ENCODE measurements at places on chromosomes 12 and 14.
A peak's percentile ranks its signal among the peaks of the same experiment; 100 is the strongest.

DNA sequence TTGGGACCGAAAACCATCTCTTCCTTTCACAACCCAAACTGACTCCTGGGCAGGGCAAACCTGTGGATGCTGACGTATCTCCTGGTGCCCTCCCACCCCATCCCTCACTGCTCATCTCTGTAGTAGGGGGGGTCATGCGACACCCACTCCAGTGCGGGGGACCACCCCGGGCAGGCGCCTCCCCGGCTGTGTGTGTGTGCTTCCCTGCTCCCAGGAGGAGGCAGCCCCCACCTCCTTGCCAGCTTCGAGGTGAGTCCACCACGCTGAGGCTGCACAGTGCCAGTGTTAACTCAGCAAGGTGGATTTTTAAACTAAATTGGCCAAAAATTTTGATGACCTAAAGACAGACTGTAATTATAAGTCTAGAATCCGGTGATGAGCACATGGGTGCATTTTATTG lies 46.2 kb upstream of the BEGAIN start:
- no peak for DNase-seq

GRCh38 chr12:117067638-117068037 lies 31.6 kb downstream of the TESC start:
- DNase-seq = no peak

DNA sequence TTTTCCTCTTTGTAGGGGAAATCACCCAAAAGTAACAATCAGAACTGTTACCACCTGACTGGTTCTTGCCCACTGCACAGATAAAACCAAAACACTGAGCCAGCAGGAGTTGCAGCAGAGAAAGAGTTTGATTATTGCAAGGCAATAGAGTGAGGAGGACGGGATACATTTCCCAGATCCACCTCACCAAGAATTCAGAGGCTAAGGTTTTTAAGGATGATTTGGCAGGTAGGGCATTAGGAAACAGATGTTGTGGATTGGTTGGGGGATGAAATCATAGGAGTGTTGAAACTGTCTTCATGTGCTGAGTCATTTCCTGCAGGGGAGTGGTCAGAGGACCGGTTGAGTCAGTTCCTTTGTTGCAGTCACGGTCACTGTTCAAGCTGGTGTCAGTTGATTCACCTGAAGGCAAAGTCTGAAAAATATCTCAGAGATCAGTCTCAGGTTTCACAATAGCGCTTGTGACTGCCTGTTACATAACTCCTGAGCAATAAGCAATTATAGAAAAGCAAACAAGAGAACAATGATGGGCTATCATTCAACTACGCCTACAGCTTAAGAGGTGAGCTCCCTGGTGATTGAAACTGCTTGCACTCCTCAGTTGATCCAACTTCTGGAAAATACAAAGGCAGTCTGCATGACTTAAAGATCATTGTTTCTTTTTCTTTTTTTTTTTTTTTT lies 20.3 kb upstream of the AMN1 start:
- DNase-seq = peak; percentile 75

DNA sequence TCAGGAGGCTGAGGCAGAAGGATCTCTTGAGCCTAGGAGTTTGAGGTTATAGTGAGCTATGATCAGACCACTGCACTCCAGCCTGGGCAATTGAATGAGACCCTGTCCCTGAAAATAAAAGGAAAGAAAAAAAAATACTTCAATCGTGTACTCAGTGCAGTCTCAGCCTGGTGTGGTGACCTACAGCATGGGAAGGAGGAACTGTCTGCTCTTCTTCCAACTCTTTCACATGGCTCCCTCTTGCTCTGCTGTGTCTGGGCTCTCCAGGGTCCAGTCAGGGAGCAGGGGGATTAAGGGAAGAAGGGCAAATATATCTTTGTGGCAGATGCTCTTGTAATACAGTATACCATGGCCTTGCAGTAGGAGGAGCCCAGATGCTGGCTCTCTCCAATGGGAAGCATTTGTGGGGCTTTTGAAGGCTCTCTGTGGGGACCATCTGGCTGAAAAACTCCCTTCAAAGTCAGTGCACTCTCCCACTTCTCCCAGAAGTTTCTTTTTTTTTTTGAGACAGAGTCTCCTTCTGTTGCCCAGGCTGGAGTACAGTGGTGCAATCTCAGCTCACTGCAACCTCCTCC lies 76.6 kb upstream of the TMPO start:
- no peak for DNase-seq

DNA sequence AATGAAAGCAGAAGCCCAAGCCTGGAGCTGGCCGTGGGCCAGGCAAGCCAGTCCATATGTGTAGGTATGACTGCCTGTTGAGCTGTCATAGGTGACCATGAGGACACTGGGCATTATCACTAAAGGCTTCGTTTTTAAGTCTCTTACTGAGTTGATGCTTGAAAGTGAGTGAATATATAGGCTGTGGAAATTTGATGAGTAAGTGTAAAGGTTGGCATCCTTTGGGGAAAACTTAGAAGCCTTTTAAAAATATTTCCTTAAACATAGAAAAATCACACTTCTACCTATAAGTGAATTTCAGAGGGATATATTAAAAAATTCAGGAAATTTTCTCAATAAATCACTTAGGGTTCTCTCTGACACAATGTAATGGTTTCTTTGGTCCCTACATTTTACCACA lies 396.5 kb downstream of the FOXG1 start:
- no peak for DNase-seq

- no peak for DNase-seq
Measured at GRCh38 chr12:25550186-25550585, 2.9 kb downstream of the LMNTD1 start.

- no peak for DNase-seq
Measured at GRCh38 chr14:76726551-76726970, 34.7 kb upstream of the VASH1 start.

DNA sequence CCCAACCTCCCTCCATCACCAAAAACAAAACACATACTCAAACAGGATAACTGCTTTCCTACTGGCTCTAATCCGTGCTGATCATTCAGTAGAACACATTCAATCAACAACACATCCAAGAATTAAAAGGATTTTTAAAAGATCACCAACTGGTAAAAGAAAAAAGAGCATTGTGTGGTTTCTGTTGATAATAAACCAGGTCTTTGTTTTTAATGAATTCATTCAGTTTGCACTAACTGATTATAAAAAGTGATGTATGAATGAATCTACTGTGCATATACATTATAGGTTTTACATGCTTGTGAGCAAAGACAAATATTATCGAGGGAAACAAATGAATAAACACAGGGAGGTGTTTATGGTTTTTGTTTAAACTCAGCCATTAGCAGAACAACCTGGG lies 55.1 kb downstream of the CIT start:
- no peak for DNase-seq

DNA sequence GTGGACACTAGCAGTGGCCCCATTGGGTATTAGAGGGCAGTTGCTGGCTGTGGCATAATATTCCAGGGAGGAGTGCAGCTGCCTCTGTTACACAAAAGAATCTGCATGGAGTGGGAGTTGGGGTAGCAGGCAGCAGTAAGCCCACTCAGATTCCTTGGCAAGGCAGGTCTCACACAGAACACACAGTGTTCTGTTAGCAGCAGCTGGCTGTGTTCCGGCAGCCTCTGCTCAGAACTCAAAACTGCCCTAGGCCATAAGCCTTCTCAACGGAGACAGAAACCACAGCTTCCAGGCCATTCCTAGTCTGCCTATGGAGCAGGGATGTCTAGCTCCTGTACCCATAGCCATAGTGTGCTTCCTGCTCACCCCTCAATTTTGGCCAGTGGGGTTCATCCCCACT lies 1085.4 kb downstream of the SLC6A15 start:
- no peak for DNase-seq

DNA sequence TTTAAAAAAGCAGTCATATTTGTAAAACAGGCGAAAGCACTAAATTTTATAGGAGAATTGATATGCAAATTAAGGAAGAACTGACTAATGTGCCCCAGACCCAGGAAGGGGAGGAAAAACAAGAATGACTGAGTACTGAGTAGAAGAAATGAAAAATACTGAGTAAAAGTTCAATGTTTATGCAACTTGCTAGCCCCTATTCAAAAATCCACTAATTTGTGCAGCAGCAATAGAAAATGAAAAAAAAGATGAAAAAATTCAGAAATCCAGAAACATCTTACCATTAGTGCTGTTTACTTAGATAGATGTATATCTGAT lies 6.1 kb downstream of the CHD8 start:
- DNase-seq = no peak

DNA sequence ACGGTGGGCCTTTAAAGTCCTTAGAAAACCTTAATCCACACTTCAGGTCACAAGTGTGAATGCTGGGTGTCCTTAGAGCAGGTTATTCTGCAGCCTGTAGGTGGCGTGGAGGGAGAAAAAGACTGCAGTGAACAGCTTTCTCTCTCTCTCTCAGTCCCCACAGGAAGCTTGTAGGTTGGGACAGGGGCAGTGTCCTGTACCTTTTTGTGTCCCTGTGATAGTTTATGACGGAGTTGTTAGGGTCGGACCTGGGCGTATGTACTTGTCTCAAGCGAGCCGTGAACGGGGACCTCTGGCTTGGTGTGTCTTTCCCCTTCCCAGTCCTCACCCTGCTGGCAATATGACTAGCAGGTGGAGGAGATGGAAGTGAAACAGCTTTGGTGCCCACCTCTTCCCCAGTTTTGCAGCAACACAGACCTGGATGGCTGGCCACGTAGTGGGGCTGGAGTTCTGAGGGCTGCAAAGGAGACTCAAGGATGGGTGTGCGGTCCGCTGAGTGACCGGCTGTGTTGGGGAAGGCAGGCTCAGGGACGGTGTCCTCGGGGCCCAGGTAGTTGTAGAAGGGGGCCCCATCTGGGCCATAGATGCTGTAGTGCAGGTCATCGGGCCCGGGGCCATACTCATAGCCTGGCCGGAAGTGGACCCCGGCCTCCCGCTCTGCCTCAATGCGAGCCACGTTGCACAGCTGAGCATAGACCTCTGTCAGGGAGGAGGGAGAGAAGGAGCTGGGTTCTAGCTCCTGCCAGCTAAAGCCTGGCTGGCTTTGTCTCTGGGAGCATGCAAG lies 8.9 kb downstream of the ISCA2 start:
- peak; percentile 52 for DNase-seq

GRCh38 chr12:65595016-65595560 lies 229.2 kb upstream of the HMGA2 start:
- DNase-seq = no peak

DNA sequence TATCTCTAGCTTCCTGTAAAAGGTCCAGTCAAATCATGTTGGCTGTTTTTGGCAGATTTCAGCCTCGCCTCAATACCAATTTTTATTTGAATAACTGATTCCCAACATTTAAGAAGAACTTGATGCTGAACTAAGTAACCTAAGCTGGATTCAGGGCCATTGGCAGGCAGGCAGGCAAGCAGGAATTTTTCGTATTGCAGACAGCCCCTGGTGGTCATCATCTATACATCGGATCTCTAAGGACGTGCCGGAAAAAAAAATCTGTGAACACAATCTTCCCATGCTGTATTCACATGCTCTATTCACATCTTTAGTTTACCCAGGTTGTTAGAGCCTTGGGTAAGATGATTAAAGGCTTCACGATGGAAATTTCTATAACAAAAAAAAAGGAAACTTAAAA lies 7.0 kb downstream of the VCPKMT start:
- DNase-seq = no peak

DNA sequence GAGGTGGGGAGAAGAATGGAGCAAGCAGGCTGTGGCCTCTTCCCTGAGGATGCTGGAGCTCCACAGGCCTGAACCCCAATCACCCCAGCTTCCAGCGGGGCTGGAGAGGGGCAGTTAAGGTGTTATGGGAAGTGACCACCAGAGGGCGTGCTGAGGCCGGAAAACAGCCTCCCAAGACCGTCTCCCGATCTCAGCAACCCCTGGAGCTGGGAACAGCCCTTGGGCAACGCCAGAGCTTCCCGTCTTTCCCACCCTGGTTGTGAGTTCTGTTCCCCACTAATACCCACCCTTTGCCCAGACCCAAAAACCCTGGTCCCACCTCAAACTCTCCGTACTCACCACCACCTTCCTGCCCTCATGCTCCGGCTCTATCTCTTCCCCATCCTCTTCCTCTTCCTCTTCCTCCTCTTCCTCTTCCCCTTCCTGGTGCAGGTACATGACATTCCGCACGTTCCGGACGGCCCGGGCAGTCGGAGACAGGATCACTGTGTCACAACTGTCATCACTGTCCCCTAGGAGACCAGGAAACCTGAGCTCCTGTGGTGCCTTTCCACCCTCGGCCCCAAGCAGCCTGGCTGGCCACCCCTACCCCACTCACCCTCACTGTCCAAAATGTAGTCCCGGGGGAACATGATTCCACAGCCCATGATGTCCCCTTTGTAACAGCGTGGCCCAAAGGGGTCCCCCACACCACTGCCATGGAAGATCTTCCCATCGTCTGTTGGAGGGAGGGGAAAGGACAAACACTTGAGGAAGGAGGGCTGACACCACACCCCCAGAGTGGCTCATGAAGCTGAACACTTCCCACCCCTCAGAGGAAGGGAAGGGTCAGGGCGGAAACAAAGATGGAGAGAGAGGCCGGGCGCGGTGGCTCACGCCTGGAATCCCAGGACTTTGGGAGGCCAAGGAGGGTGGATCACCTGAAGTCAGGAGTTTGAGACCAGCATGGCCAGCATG lies 12.9 kb downstream of the SPRYD3 start:
- peak; percentile 88 for DNase-seq

GRCh38 chr14:29380826-29381225 lies 546.8 kb downstream of the PRKD1 start:
- DNase-seq = no peak

GRCh38 chr12:93591137-93591868 lies 18.8 kb downstream of the SOCS2 start:
- DNase-seq = peak; percentile 68

- DNase-seq = no peak
Measured at GRCh38 chr12:71447691-71448132, 8.1 kb downstream of the LGR5 start.

DNA sequence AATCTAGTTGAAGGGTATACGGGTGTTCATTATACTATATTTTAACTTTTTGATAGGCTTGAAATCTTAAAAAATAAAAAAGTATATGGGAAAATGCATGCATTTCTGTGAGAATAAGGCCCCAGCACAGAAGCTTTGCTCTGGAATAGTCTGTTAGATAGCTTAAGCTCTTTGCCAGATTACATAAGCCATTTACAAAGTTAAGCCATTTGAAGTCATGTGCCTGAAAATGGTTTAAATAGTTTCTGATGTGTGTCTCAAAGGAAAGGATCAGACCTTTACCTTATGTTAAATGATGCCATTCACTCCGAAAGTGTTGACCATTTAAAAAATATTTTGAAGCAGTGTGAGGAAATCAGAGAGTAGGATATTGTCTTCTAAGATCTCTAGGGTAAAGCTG lies 51.3 kb downstream of the WASHC4 start:
- no peak for DNase-seq

DNA sequence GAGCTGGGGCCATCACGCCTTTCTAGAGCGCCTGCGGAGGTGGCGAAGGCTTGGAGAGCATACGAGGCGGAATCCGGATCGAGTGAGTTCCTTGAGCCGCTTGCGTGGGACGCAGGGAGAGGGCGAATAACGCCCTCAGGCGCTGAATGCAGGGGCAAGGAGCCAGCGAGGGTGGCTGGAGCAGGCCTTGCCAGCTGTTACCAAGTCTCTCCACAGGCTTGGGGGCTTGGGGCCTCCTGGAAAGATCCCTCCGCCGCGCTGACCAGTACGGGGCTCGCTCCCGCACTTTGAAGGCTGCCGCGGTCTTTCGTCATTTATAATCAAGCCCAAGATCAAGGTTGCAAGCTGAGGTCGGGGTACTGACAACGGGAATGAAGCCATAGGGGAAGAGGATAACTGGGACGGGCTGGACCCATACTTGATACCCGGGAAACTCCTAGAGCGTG lies 1.2 kb downstream of the FLRT2 start:
- DNase-seq = no peak

Measured in activated CD8-positive, alpha-beta memory T cell treated with anti-CD3 and anti-CD28 coated beads for 24 hours (primary cell).